ENCODE measurements at places on chromosomes 16 and 17.

GRCh38 chr17:67280279-67280678 is 35.3 kb upstream of the HELZ start:
- peak; percentile 76 for DNase-seq

GRCh38 chr17:28189667-28190066 is 129.3 kb upstream of the TMEM97 start:
- no peak for DNase-seq

- DNase-seq, result no peak
Measured at GRCh38 chr16:48317614-48318315, 67.4 kb downstream of the SIAH1 start.

DNA sequence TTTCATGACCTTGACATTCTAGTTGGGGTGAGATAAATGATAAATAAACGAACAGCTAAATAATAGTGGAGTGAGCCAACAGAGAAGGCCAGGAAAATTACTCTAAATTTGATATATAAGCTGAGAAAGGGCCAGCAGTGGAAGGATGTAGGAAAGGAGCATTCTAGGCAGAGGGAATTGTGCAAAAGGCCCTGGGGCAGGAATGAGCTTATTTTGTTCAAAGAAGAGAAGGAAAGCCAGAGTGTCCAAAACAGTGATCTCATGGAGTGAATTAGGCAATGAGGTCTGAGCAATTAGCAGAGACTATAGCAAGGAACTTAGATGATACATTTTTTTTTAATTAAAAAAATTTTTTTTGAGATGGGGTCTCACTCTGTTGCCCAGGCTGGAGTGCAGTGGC is 43.3 kb upstream of the CLEC19A start:
- no peak for DNase-seq

DNA sequence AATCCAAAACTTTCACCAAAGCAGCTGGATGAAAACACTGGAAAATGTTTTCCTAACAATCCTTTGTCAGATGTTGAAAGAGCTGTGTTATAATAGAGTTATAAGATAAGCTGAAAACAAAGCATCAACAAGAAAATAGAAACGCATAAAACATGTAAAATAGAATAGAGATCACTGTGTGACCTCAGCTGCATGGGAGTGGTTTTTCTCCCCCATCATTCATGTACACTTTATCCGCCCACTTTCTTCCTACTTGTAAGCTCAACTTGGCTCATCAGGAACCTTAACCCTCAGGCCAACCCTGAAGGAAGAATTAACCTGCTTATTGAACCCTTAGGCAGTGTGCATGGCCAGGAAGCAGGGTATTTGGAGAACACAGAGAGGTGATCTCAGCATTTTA is 238.5 kb upstream of the PMFBP1 start:
- no peak for DNase-seq

- DNase-seq, result no peak
Measured at GRCh38 chr16:27209591-27209990, 6.3 kb downstream of the KDM8 start.

DNA sequence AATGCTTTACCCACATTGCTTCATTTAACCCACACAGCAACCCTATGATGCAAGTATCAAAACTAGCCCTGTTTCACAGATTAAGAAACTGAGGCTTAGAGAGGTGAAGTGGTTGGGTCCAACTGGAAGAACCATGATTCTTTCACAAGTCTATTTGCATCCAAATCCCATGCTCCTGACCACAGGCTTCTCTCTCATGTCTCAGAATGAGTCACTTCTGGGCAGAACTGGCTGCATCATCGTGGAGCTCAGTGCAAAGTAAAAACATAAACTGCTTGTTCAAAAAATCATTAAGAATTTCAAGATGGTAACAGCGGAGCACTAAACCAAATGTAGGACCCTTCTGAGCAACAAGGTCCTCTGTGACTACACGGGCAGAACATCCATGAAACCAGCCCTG is 20.2 kb upstream of the CES1 start:
- no peak for DNase-seq

DNA sequence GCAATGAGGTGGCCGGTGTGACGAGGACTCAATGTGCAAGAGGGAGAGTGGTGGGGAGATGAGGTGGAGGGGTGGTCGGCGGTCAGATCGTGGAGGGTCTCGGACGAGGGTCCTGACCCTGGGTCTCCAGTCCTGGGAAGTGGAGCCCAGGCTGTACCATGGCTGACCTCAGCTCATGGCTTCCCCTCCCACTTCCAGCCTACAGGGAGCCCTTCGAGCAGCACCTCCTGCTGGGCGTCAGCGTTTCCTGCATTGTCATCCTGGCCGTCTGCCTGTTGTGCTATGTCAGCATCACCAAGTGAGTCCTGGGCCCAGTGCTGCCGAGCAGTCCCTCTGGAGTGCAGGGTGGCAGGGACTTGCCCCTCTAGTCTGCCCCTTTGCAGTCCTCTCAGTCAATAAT is 41.8 kb downstream of the IL4R start:
- DNase-seq, result no peak

- DNase-seq, result peak; percentile 61
Measured at GRCh38 chr17:78226759-78227454, 4.5 kb upstream of the TMEM235 start.

- DNase-seq, result no peak
Measured at GRCh38 chr17:17019891-17020456, 22.3 kb upstream of the MPRIP start.

- no peak for DNase-seq
Measured at GRCh38 chr17:77356109-77356689, 215.4 kb downstream of the SEC14L1 start.

- no peak for DNase-seq
Measured at GRCh38 chr16:88764913-88765349, 20.1 kb downstream of the PIEZO1 start.

GRCh38 chr16:79298894-79299799 is 301.4 kb downstream of the MAF start:
- no peak for DNase-seq

DNA sequence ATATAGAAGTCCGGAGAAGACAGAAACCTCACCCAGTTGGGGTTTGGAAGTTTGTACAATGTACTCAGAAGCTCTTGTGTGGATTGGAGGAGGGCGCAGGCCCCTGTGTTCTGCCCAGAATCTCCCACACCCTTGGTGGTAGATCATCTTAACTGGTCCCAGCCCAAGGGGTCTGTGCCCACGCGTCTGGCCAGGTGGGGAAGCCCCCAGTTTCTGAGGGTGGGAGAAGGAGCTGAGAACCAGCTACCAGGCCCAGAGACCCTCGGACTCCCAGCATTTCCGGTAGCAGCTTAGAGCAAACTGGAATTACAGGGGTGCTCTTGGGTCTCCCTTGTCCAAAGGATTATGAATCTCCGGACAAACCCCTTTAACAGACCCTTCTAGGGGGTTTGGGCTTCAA is 2.3 kb upstream of the PPP1R9B start:
- no peak for DNase-seq

GRCh38 chr16:10694830-10695229 is at the start of gene TEKT5:
Gene TEKT5 (minus strand): TSS chr16:10694930. CDS start chr16:10694873, 57 bp downstream.
- DNase-seq, result no peak

GRCh38 chr16:77331802-77332586 is 102.8 kb downstream of the ADAMTS18 start:
- no peak for DNase-seq

DNA sequence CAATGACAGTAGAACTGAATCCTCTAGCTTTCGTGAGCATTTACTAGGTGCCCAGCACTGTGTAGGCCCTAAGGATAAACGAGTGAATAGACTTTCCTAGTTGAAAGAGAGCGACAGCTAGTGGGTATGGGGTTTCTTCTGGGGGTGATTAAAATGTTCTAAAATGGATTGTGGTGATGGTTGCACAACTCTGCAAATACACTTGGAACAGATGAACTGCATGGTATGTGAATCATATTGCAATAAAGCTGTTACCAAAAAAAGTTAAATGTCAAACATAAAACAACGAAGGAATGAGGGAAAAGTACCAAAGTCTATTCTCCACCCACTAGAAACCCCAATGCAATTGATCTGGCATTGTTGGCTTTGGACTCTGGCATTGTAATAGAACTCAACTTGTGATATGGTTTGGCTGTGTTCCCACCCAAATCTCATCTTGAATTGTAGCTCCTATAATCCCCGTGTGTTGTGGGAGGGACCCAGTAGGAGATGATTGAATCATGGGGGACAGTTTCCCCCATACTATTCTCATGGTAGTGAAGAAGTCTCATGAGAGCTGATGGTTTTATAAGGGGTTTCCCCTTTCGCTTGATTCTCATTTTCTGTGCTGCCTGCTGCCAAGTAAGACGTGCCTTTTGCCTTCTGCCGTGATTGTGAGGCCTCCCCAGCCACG is 70.5 kb downstream of the MARF1 start:
- DNase-seq, result no peak

GRCh38 chr16:85306071-85306792 is 194.0 kb upstream of the CIBAR2 start:
- peak; percentile 20 for DNase-seq

GRCh38 chr16:7615565-7615964 is 282.9 kb downstream of the RBFOX1 start:
- DNase-seq, result no peak

DNA sequence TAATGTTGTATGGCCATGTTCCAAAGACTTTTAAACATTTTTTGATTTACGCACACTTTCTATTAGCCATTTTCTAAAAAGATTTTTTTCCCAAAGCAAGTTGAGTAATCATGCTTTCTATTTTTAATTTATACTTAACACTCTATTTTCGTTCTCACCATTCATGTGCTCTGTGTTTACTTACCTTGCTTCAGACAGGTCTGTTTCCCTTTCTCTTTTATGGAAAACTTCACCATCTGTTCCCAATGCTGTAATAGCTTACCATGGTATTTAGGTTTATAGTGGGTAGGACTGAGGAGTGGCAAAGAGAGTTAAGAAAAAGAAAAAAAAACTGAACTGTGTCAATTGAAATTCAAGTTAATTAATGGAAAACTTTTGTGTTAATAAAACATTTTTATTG is 37.5 kb upstream of the KCNJ16 start:
- DNase-seq, result no peak

- peak; percentile 74 for DNase-seq
Measured at GRCh38 chr17:80029258-80029974, 6.3 kb downstream of the TBC1D16 start.

- DNase-seq, result no peak
Measured at GRCh38 chr17:10198509-10199249, at the start of gene GAS7. Gene GAS7 (minus strand): TSS chr17:10198606.

DNA sequence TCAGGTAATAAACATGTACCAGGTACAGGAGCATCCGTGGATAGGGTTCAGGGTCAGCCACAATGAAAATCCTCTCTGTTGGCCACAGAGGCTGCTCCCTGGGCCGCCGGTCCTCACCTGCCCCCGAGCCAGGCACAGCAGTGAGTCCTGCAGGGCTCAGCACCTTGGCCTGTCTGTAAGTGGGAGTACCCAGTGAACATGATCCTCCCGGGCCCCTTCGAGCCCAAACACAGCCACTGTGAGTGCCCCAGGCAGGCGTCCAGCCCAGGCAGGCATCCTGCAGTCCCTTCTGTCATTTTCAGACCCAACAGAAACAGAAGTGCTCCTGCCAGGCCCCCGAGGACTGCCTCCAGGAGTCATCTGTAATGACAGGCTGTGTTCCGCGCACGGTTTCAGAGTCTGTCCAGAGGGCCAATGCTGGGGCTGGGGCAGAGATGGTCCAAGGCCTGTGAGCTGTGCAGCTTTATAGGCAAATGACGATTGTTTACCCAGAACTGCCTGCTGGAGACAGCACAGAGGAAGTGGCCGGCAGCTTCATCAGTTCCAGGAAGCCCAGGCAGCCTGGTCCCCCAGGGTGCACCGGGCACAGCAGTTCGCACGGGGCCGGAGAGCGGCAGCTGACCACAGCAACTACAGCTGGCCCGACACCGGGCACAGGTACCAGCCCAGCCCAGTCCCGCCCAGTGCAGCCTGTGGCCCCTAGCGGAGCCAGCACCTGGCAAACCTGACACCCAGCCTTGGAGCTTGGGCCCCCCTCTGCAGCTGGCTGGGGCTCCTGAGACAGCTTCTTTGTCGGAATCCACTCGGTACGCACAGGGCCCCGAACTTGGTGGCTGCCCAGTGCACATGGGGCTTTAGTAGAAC is 13.2 kb downstream of the SLC7A5 start:
- DNase-seq, result no peak

Measured in NCI-H2029 (cell line).